ENCODE measurements at places on chromosomes 6 and 20. TPM values are rescaled to one million over a fixed set of nuclear protein-coding genes. Genes with fewer than 3 reads are reported as not detected.

DNA sequence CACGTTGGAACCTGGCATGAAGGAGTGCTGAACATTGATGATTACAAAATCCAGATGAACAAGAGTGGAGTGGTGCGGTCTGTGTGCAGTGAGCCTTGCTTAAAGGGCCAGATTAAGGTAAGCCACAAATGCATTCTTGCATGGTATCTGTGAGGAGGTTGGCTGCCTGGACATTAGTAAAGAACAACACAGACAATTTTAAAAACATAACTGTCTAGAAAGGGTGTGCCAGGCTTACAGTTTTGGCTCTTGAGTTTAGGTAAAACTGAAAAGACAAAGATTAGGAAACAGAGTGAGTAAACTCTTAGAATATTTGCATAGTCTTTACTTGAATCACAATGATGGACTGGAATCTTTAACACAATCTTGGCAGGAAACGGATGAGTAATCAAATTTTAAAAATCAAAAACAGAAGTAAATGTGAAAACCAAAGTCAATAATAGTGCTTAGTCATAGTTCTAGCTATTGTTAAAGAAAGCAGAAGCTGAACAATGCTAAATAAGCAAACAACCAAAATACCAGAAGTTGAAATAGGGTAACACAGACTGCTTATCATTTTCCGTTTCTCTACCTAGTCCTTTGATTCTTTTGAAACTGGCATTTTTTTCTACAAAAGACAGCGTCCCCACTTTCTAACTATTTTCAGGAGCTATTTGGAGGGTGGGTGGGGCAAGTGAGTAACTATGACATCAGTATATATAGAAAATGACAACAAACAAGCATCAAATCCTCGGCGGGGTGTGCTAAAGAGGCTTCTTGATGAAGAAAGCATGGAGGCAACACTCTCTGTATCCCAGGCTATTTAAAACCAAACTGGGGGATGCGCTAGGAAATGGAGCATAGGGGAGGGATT is 185.8 kb upstream of the RAB32 start:
- DNase-seq: no peak
- no peak overlapping the region for H3K4me3 ChIP-seq
- H3K27me3 ChIP-seq: no peaks in the 10 kb centered on the region
- H3K27ac ChIP-seq: no peak overlapping the region
- no peaks in the 10 kb centered on the region for H3K36me3 ChIP-seq
- no peaks in the 10 kb centered on the region for H3K4me1 ChIP-seq

CUTA gene
- polyA plus RNA-seq: 169 TPM

- no peak for DNase-seq
- peak overlapping the region; percentile 99 for H3K27ac ChIP-seq
- peaks cover 78% of the 10 kb centered on the region for H3K4me1 ChIP-seq
- peak overlapping the region; percentile 72 for H3K4me3 ChIP-seq
- H3K27me3 ChIP-seq: no peaks in the 10 kb centered on the region
- peaks cover 16% of the 10 kb centered on the region for H3K36me3 ChIP-seq
These were observed 845 bp downstream of the ZMYND8 start for GRCh38 chr20:47355489-47356219.

DEFB127 gene
- polyA plus RNA-seq: not detected

DNA sequence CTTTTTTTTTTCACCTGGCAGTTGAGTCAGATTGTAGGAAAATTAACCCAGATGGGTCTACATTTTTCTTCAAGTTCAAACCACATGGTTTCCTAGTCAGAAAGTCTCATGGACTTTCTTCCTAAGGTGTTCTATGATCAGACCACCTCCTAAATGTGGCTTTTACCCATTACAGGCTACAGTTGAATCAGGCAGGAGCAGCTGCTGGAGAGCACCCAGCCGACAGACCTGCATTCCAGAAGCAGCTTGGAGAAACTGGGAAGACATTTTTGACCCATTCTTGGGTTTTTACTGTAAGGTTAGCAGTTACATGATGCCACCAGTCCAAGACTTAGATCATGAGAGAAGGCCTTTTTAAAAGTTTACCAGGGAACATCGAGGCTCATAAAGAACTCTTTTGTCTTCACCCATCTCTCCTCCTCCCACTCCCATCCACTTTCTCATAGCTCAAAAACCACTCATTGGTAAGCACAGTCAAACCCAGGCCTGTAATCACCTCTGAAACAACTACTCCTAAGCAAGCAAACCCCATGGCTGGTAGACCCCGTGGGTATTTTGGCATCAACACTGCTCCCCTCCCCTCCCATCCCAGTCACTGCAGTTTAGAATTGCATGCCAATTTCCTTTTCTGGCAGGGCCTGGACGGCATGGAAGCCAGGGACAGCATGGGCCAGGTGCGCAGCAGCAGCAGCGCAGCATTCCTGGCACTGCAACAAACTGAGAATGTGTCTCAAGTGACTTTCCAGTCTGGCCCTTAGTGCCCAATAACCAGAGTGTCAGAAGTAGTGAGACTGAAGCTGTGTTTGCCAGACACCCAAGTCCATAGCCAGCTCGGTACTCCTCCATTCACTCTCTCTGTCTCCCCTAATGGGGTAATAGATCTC is 113.7 kb downstream of the CLIC5 start:
- H3K27me3 ChIP-seq: peaks cover 22% of the 10 kb centered on the region
- H3K4me3 ChIP-seq: no peak overlapping the region
- no peak for DNase-seq
- H3K4me1 ChIP-seq: no peaks in the 10 kb centered on the region

DNA sequence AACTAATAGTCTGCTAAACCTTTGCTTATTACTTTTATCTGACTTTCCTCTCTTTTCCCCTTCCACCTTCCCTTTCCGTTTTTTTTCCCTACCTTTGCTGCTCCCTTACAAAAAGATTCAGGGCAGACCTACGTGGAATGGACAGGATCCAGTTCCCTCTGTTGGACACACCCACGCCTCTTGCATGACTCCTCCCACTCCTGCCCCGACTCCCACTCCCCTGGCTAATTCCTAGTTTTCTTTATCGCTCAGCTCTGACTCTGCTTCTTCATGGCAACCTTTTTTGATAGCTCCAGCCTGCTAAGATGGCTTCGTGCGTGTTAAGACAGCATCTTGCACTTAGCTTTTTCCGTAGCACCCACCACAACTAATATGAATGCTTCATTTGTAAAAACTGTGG is 715.6 kb upstream of the NRSN1 start:
- H3K27me3 ChIP-seq: no peaks in the 10 kb centered on the region
- H3K4me3 ChIP-seq: no peak overlapping the region
- no peak for DNase-seq
- H3K4me1 ChIP-seq: no peaks in the 10 kb centered on the region
- H3K27ac ChIP-seq: no peak overlapping the region
